ENCODE measurements at places on chromosomes 7 and 10.

GRCh38 chr7:73969991-73970390 is 58.0 kb upstream of the ELN start:
- no peak for DNase-seq

DNA sequence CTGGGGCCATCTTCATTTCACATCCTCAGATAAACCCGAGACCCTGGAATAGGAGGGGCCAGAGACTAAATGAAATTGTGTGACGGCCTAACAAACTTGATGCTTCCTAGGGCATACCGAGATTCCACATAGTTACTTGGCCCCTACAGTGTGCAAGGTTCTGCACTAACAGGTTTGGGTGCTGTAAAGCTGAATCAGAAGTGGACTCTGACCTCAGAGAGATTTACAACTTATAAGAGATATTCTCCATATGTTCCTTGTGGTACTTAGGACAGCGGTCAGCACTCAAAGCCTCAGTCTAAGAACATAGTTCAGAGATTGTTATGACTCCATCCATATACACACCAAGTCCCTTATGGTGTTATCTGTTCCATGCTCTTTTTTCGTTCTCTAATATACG is 55.1 kb upstream of the FHIP2A start:
- DNase-seq: no peak

DNA sequence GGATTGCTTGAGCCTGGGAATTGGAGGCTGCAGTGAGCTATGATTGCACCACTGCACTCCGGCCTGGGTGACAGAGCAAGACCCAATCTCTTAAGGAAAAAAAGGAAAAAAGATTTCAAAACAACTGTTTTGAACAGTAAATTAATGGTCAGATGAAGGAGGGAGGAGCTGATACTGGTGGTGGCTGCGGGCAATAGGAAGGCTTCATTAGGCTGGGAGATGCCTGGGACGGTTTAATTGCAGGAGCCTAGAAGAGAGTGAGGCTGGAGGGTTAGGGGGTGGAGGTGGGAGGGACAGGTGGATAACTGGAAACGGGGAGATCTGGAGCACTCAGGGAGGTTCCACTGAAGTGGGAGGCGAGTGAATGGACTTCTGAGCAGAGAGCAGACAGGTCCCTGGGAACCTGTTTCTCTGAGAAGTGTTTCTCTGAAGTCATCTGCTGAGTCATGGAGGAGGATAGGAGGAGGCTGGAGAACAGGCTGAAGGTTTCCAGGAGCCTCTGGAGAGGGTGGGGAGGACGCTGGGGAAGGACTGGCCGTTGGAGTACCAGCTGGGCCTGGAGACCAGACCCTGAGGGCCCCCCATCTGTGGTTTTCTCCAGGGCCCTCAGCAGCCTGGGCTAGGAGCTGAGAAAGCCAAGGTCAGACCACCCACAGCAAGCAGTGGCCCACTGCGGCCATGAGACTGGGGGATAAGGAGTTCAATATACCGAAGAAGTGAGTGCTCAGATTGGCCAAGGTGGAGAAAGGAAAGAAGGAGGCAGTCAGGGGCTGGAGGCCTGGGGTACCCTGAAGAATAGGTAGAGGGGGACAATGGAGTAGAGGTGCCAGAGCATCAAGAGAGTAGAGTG is 14.4 kb upstream of the YWHAG start:
- DNase-seq: no peak

DNA sequence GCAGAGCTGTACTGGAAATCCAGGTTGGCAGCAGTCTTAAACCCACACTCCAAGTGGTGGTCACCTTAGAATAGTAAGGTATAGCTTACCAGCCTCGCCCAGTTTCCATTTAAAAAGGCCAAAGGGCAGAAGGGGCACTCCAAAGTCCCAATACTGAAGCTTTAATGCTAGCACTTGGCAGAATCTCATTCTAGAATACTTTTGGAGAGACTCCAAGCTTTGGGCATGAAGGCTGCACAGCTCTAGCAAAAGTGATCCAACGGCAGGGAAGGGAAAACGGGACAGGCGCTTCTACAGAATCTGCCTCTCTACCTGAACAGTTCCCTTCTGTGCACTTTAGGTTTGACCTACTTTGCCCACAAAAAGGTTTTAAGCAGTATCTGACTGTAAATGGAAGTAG is 19.7 kb downstream of the SMURF1 start:
- DNase-seq: no peak

GRCh38 chr7:1234881-1235500 is 2.3 kb downstream of the UNCX start:
- no peak for DNase-seq

GRCh38 chr7:92793656-92794205 is 42.6 kb downstream of the CDK6 start:
- no peak for DNase-seq
